Mesothelial cell of epicardium (in vitro differentiated cells): ENCODE measurements at places on chromosomes 4 and X.

DNA sequence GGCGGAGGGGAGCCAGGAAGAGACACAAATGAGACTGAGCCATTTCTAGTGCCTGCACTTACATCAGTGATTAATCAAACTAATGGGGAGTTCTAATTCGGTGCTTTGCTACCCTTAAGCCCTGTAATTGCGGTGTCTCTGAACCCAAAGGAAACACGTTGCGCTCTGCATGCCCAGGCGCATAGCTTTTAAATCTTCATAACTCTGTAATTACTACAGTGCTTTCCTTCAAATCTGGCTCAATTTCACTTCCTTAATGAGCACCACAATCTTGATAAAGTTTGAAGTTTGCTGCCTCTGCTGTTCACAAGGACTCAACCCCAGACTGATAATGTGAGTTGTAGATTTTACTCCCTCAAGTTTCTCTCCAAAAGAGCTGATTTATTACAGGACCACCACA is 5.7 kb upstream of the NHS start:
- H3K27me3 ChIP-seq, result peaks cover 82% of the 10 kb centered on the region

GRCh38 chr4:113682730-113683537 is 78.6 kb downstream of the CAMK2D start:
- H3K27me3 ChIP-seq, result no peaks in the 10 kb centered on the region
- no peak for DNase-seq
- H3K27ac ChIP-seq, result no peak overlapping the region
- H3K4me1 ChIP-seq, result peaks cover 2% of the 10 kb centered on the region

- H3K36me3 ChIP-seq, result peaks cover 2% of the 10 kb centered on the region
- H3K27me3 ChIP-seq, result no peaks in the 10 kb centered on the region
- no peak overlapping the region for H3K27ac ChIP-seq
- no peak for DNase-seq
- no peaks in the 10 kb centered on the region for H3K4me1 ChIP-seq
Observed at GRCh38 chrX:18664947-18665346, 7.0 kb downstream of the RS1 start.

DNA sequence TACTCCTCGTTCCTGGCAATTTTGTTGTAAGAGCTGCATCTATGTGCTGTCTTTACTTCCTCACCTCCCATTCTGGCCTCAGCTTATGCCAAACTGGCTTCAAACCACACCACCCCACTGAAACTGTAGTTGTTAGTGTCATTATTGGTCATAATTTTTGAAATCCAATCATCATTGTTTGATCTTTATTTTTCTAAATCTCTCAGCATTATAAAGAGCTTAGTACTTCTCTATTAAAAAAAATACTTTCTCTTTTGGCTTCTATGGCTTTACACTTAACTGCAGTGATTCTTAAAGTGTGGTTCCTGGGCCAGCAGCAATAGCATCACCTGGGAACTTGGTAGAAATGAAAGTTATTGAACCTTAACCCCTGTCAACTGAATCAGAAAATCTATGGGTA is 83.5 kb upstream of the GRPR start:
- no peak overlapping the region for H3K27ac ChIP-seq
- H3K27me3 ChIP-seq, result no peaks in the 10 kb centered on the region
- H3K4me1 ChIP-seq, result peaks cover 2% of the 10 kb centered on the region
- H3K36me3 ChIP-seq, result no peaks in the 10 kb centered on the region

DNA sequence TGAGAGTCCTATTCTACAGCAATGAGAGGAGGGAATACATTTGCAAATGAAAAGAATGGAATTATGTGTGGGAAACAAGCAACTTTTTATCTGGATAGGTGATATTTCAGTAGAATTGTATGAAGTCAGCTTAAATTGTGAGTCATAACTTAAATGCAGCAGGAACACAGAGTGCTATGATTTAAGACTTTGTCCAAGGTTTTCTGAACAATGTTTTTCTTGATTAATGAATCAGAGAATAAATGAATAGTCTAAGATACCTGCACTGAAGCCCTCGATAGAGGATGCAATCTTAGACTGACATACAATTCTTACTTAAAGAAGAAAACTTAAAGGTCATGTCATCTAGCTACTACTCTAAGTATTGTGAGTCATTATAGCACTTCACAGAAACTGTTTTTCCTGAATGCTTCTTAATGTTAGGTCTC is 8.0 kb downstream of the ARHGEF38 start:
- peaks cover 64% of the 10 kb centered on the region for H3K4me1 ChIP-seq
- DNase-seq, result no peak
- peaks cover 2% of the 10 kb centered on the region for H3K27me3 ChIP-seq
- no peak overlapping the region for H3K4me3 ChIP-seq

GRCh38 chr4:132992686-132993085 is 156.4 kb upstream of the PCDH10 start:
- no peaks in the 10 kb centered on the region for H3K27me3 ChIP-seq
- H3K4me3 ChIP-seq, result no peak overlapping the region
- H3K4me1 ChIP-seq, result peaks cover 7% of the 10 kb centered on the region
- H3K27ac ChIP-seq, result no peak overlapping the region

- H3K36me3 ChIP-seq, result no peaks in the 10 kb centered on the region
- H3K27ac ChIP-seq, result no peak overlapping the region
- H3K27me3 ChIP-seq, result no peaks in the 10 kb centered on the region
- H3K4me3 ChIP-seq, result no peak overlapping the region
- peaks cover 7% of the 10 kb centered on the region for H3K4me1 ChIP-seq
Observed at GRCh38 chrX:11105080-11105479, 6.1 kb upstream of the HCCS start.

DNA sequence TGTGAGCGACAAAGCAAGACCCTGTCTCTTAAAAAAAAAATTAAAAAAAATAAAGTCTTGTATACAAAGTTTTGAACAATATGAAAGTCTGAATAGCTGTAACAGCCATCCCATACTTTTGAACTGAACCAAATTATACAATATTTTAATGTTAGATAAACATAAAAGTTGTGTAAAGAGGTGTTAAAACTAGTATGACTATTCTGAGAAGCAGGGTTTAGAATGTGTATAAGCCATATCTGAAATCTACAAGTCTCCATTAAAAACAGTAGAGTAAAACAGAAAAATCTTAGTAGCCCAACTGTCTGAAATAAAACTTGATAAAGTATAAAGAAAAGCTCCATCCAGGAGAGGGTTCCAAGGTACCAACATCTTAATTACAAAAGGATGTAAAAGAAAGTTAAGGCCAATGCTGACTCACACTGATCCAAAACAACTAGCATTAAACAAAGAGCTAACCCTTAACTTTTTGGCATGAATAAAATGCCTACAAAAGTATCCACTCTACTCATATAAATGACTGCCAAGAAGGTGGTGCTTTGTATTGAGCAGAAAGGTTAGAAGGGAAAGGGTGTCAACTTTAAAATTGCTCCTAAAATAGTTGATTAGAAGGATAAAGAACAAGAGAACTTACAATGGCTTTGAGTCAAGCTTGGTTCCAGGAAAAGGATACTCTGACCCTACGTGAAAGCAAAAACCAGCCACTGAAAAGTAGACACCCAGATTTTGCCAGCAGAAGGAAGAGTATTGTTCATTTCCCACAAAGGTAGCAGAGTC is 18.5 kb downstream of the CNOT6L start:
- H3K27me3 ChIP-seq, result no peaks in the 10 kb centered on the region
- H3K27ac ChIP-seq, result no peak overlapping the region
- peaks cover 1% of the 10 kb centered on the region for H3K36me3 ChIP-seq
- H3K4me3 ChIP-seq, result no peak overlapping the region
- no peak for DNase-seq
- peaks cover 12% of the 10 kb centered on the region for H3K4me1 ChIP-seq

DNA sequence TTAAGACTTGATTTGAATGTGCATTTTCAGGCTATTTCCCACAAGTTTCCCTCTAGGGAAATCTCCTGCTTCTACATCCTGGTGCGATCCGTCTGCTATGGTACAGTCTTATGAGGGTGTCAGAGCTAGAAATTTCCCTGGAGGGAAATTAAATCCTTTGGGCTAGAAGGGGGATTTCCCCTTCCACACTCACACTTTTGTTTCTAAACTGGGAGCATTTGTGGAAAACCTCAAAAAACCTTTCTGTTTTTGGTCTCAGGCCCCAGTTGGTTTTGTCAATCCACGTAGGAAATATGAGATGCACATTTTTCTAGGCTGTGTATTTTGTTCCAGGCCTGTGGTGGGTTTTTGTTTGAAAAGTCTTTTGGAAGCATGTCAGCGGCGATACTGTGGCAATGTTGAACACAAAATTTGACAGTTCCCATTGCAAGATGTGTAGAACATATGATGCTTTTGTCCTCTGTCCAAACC is 17.8 kb downstream of the HMGB3 start:
- DNase-seq, result no peak
- H3K27me3 ChIP-seq, result no peaks in the 10 kb centered on the region
- no peaks in the 10 kb centered on the region for H3K4me1 ChIP-seq
- no peaks in the 10 kb centered on the region for H3K36me3 ChIP-seq
- no peak overlapping the region for H3K27ac ChIP-seq

- H3K36me3 ChIP-seq, result peaks cover 1% of the 10 kb centered on the region
- H3K27ac ChIP-seq, result no peak overlapping the region
- no peak for DNase-seq
- H3K4me1 ChIP-seq, result peaks cover 14% of the 10 kb centered on the region
- no peaks in the 10 kb centered on the region for H3K27me3 ChIP-seq
- no peak overlapping the region for H3K4me3 ChIP-seq
Observed at GRCh38 chrX:49070988-49071387, 2.8 kb downstream of the PRAF2 start.

- H3K4me3 ChIP-seq, result no peak overlapping the region
- no peak overlapping the region for H3K27ac ChIP-seq
- no peaks in the 10 kb centered on the region for H3K27me3 ChIP-seq
- DNase-seq, result no peak
- peaks cover 2% of the 10 kb centered on the region for H3K4me1 ChIP-seq
- peaks cover 39% of the 10 kb centered on the region for H3K36me3 ChIP-seq
Observed at GRCh38 chr4:105386012-105386411, 87.8 kb downstream of the PPA2 start.

DNA sequence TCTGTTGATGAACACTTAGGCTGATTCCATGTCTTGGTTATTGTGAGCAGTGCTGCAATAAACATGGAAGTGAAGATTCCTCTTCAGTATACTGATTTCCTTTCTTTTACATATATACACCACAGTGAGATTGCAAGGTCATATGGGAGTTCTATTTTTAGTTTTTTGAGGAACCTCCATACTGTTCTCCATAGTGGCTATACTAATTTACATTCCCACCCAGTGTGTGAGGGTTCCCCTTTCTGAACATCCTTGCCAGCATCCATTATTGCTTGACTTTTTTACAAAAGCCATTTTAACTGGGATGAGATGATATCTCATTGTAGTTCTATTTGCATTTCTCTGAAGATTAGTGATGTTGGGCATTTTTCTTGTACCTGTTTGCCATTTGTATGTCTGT is 80.5 kb upstream of the GALNT7 start:
- peaks cover 4% of the 10 kb centered on the region for H3K36me3 ChIP-seq
- peaks cover 7% of the 10 kb centered on the region for H3K4me1 ChIP-seq
- DNase-seq, result no peak
- no peaks in the 10 kb centered on the region for H3K27me3 ChIP-seq
- H3K27ac ChIP-seq, result no peak overlapping the region

- no peak overlapping the region for H3K4me3 ChIP-seq
- no peaks in the 10 kb centered on the region for H3K27me3 ChIP-seq
- no peak overlapping the region for H3K27ac ChIP-seq
- peaks cover 26% of the 10 kb centered on the region for H3K4me1 ChIP-seq
- DNase-seq, result no peak
Observed at GRCh38 chrX:39473812-39474211, 623.9 kb downstream of the BCOR start.

DNA sequence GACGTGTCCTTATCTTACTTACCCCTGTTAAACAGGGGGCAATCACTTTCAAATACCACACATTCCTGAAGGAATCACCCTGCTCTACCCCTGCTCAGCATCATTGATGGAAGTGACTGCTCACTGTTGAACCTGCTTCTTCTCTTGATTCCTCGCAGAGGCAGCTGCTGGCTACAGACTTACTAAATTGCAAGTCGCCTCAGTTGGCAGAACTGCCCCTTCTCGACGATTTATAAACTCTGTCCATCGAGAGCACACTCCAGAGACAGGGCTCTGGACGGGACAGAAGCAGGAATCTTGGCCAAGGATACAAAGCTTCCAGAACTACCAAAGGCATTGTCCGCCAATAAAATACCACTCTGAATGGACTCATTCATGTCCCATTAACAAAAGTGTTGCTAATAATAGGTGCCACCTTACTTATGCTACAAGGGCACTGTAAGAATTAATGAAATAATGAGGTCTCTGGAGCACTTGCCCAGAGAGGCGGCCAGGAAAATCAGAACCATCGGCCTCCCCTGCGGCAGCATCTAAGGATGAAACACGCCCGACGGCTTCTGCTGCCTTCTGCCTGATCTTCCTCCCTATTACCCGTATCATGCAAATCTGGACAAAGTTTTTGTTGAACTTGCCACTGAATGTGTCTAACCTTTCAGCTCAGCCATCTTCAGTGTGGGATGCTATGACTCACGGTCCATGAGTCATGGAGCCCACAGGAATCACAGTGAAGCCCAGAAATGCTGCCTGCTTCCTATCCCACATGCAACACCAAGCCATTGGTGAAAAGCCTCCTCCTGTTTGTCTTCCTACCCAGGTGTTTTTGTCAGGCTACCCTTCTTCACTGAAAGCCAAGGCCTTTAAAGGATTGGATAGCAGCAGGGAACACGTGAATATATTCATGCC is 164.9 kb downstream of the MAML3 start:
- peaks cover 31% of the 10 kb centered on the region for H3K4me1 ChIP-seq
- peak overlapping the region; percentile 44 for H3K27ac ChIP-seq
- H3K4me3 ChIP-seq, result no peak overlapping the region
- no peaks in the 10 kb centered on the region for H3K27me3 ChIP-seq
- no peak for DNase-seq

- no peak overlapping the region for H3K27ac ChIP-seq
- no peak overlapping the region for H3K4me3 ChIP-seq
- peaks cover 16% of the 10 kb centered on the region for H3K4me1 ChIP-seq
- no peaks in the 10 kb centered on the region for H3K27me3 ChIP-seq
- no peaks in the 10 kb centered on the region for H3K36me3 ChIP-seq
Observed at GRCh38 chr4:28232376-28232775, 1371.7 kb downstream of the STIM2 start.

DNA sequence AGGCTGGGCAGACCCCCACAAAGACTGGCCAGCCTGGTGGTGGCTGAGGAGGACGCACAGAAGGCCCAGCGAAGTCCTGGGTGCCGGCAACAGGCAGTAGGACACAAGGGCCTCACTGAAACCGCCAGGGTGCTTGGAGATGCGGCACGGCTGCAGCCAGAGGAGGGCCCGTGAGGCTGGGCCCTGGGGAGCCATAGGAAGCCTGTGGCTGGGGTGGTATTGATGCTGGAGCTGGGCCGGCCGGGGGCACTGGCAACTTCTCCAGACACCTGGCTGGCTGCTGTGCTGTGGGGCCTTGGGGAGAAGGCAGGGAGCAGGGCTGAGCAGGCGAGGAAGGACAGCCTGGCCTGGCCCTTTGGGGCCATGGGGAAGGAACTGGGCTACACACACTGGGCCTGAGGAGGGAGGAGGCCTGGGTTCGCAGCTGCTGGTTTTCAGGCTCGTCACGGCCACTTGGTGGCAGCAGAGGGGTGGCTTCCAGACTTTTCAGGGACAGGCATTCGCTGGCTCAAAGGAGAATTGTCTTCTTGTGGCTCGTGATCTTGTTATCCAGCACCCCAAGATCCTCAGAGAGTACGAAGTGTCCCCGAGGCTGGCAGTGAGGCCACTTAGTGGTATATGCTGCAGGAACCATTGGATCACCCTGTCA is 37.2 kb downstream of the ATP2B3 start:
- no peak overlapping the region for H3K27ac ChIP-seq
- H3K4me1 ChIP-seq, result no peaks in the 10 kb centered on the region

GRCh38 chrX:107831071-107831730 is 5.5 kb downstream of the MID2 start:
- peaks cover 13% of the 10 kb centered on the region for H3K4me1 ChIP-seq
- H3K4me3 ChIP-seq, result no peak overlapping the region
- H3K36me3 ChIP-seq, result no peaks in the 10 kb centered on the region
- DNase-seq, result no peak
- no peaks in the 10 kb centered on the region for H3K27me3 ChIP-seq
